PC-9 (cell line): ENCODE measurements at places on chromosomes 3 and 15. TPM values are rescaled to one million over a fixed set of nuclear protein-coding genes. Genes with fewer than 3 reads are reported as not detected.

The UBE2Q2 gene
- 15.6 and 20.0 TPM in 2 replicates for total RNA-seq

DNA sequence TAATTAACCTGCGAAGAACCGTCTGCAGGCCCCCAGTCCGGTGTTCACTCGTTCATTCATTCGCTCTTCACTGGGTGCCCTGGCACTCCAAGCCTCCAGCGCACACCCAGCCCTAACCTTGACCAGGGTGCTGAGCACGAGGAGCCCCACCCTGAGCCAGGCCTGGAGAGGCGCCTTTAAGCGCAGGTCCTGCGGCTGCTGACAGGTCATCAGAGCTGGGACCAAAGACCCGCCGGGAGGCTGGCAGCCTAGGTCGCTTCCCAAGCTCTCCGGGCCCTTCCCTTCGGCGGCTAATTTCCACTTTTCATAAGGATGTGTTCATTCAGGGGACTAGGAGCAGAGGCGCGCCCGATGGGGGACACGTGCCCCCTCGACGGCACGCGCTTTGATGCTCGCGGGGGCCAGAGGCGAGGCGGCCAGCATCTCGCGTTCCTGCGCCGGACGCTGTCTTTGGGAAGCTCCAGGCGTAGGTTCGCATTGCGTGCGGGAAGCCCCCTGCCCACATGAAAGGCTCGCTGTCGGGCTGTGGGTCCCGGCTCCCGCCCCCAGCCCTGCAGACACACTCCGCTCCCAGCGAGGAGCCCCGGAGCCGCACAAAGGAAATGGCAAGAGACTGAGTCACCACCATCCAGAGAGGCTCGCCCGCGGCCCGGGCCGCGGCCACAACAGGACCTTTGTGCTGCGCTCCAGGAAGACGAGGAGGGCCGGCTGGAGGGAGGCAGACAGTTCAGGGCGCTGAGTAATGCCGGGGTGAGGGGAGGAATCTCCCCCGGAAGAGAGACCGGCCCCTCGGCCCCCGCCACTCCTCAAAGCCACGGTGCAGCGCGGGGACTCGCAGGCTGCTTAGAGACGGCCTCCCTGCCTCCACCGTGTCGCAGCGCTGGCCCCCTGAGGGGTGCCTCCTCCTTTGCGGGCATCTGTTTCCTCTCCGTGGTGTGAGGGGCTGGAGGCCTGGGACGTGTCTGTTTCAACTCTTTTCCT is 266.4 kb upstream of the HES1 start:
- H3K4me1 ChIP-seq: peaks cover 82% of the 10 kb centered on the region
- DNase-seq: peak; percentile 84
- H3K27me3 ChIP-seq: no peaks in the 10 kb centered on the region
- no peaks in the 10 kb centered on the region for H3K36me3 ChIP-seq
- H3K27ac ChIP-seq: peak overlapping the region; percentile 94
- peak overlapping the region; percentile 27; the same call in 1 of the 2 replicates for H3K4me3 ChIP-seq

DNA sequence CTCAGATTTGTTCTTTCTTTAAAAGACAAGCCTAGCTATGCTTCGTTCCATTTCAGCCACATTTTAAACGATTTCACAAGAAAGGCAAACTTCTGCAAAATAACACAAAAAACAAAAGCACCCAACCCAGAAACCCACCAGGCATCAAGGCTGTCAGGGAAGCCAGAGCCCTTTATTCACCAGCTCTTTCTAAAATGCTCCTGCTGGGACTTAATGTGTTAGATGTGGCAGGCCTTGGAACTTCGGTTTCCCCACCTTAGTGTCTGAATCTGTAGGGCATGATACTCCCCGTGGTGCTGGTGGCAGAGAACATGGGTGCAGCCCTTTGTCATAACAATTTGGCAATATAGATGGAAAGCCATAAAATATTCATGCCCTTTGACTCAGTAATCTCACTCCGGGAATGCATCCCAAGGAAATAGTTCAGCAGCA is 56.8 kb upstream of the LCTL start:
- H3K36me3 ChIP-seq: no peaks in the 10 kb centered on the region
- no peak for DNase-seq
- H3K4me3 ChIP-seq: no peak overlapping the region
- peaks cover 4% of the 10 kb centered on the region; the same call in 1 of the 2 replicates for H3K4me1 ChIP-seq

DNA sequence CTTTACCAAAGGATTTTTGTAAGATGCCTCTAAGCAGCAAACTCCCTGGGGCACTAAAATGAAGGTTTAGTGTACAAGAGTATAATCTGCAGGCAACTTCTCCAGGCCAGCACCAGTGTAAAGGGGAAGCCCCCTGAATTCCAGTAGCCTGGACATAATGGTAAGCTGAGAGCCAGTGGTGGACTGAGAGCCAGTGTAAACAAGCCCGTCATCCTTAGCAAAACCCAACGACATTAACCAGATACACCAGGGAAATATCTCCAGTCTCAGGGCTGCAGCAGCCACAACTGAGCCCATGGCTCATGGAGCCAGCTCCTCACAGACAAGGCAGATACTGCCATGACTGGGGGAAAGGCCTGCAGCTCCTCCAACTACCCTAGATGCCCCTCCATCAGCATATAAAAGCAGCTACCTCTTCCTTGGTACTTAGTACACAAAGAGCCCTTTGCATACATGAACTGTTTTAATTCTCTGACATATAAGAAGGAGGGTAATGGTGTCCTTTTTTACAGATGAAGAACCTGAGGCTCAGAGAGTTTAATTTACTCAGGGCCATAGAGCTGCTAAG is 21.7 kb downstream of the PARP16 start:
- no peaks in the 10 kb centered on the region for H3K36me3 ChIP-seq
- no peak overlapping the region for H3K4me3 ChIP-seq
- DNase-seq: no peak
- H3K4me1 ChIP-seq: no peaks in the 10 kb centered on the region

DNA sequence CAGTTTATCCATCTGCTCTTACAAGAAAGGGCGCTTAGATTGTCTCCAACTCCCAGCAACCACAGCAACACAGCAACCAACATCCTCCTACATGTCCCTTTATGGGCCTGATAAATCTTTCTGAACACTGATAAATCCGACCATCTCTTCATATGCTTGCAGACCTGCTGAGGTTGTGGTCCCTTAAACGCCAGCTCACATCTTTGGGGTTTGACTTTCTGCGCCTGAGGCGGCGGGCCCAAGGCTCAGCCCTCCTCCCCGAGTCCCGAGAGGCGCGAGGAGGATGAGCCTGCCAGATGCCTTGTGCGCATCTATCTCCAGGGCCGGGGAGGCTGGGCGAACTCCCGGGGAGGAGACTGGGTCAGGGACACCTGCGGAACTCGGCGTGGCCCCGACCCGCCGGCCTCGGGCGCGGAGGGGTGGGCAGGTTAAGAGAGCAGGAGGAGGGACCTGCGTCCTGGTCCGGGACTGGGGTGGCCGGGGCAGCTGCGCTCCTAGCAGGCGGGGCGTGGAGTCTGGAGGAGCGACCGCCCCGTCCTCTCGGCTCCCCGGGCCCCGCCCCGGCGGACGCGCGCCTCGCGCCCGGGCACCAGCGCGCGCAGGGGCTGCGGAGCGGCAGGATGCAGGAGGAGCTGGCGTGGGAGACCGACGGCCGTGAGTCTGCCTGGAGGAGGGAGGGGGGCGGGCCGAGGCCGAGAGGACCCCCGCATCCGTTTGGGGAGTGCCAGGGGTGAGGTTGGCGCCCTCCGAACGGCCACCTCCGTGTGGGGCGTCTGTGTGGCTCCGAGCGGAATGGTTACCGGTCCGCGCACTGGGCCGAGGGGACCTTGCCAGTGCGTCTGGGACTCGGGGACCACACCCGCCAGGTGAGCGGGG is at the start of gene ANKDD1A:
Gene ANKDD1A (plus strand): TSS at position 592 of the 876 bp plus-strand sequence. CDS start 29 bp downstream, at position 621.
- peak within 1 kb of the TSS; percentile 63 for H3K4me3 ChIP-seq
- no peaks in the 10 kb centered on the region for H3K36me3 ChIP-seq
- no peaks in the 10 kb centered on the region for H3K4me1 ChIP-seq

- no peaks in the 10 kb centered on the region for H3K4me1 ChIP-seq
- H3K36me3 ChIP-seq: no peaks in the 10 kb centered on the region
Measured at GRCh38 chr3:5151586-5151985, 29.5 kb downstream of the ARL8B start.

- H3K27ac ChIP-seq: no peak overlapping the region
- peaks cover 6% of the 10 kb centered on the region; the same call in 1 of the 2 replicates for H3K4me1 ChIP-seq
- no peak for DNase-seq
- no peak overlapping the region for H3K4me3 ChIP-seq
- no peaks in the 10 kb centered on the region for H3K27me3 ChIP-seq
Measured at GRCh38 chr15:69669446-69669845, 216.8 kb downstream of the RPLP1 start.

GRCh38 chr3:79167651-79168416 is 600.0 kb downstream of the ROBO1 start:
- no peak overlapping the region for H3K4me3 ChIP-seq
- H3K4me1 ChIP-seq: no peaks in the 10 kb centered on the region
- no peaks in the 10 kb centered on the region for H3K27me3 ChIP-seq
- no peak for DNase-seq
- H3K27ac ChIP-seq: no peak overlapping the region
- no peaks in the 10 kb centered on the region for H3K36me3 ChIP-seq

The GOLGA8O gene
- 0.28 and 0.59 TPM in 2 replicates for total RNA-seq

- no peak overlapping the region for H3K27ac ChIP-seq
- no peaks in the 10 kb centered on the region for H3K36me3 ChIP-seq
- no peak for DNase-seq
- H3K27me3 ChIP-seq: no peaks in the 10 kb centered on the region
- H3K4me3 ChIP-seq: no peak overlapping the region
- no peaks in the 10 kb centered on the region for H3K4me1 ChIP-seq
Measured at GRCh38 chr15:49094923-49095322, 48.7 kb upstream of the SECISBP2L start.

The RCN2 gene
- total RNA-seq: 45.3 and 46.1 TPM in 2 replicates

DNA sequence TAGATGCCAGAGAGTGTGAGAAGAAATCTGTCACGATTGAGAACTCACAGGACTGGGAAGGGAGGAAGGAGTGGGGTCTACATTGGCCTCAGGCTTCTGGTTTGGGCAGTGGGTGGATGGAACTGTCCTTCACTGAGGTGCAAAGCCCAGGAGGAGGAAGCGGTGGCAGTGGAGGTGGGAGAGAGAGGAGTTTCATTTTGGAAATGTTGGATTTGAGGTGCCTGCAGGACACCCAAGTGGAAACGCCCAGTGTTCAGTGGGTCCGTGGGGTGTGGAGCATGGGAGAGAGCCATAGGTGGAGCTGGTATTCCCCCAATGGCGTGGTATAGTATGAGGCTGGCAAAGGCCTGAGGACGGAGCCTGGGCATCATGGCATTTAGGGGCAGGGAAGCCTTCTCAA is 9.3 kb upstream of the EPHB3 start:
- H3K4me3 ChIP-seq: no peak overlapping the region
- no peak for DNase-seq
- no peaks in the 10 kb centered on the region for H3K4me1 ChIP-seq
- H3K27ac ChIP-seq: no peak overlapping the region

The GOLGA6A gene
- 1.2 TPM in 1 of 2 replicates, not detected in the other for total RNA-seq

DNA sequence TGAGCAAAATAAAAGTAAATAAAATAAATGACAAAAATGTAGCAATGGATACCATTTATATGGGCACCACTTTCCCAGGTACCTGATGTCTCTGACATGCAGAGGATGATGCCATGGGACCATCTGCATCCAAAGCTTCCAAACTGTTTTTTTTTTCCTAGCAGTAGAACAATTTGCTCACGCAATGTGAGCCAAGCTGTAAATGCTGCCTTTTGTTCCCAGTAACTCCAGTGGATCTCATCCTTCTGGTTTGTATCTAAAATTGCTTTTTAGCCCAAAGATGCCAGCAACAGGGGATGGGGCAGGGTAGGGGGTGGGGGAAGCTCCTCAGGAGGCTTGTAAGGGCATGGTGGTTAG is 32.7 kb downstream of the SLC12A8 start:
- no peak overlapping the region for H3K4me3 ChIP-seq
- no peaks in the 10 kb centered on the region for H3K27me3 ChIP-seq
- H3K4me1 ChIP-seq: no peaks in the 10 kb centered on the region
- no peak for DNase-seq
- H3K36me3 ChIP-seq: no peaks in the 10 kb centered on the region

- H3K36me3 ChIP-seq: no peaks in the 10 kb centered on the region
- no peak overlapping the region for H3K4me3 ChIP-seq
- no peaks in the 10 kb centered on the region for H3K27me3 ChIP-seq
- H3K27ac ChIP-seq: no peak overlapping the region
Measured at GRCh38 chr3:132253262-132253878, 63.8 kb upstream of the ACP3 start.

- no peaks in the 10 kb centered on the region for H3K36me3 ChIP-seq
- H3K4me1 ChIP-seq: no peaks in the 10 kb centered on the region
- no peaks in the 10 kb centered on the region for H3K27me3 ChIP-seq
- H3K27ac ChIP-seq: no peak overlapping the region
- H3K4me3 ChIP-seq: no peak overlapping the region
Measured at GRCh38 chr3:153254361-153254760, 92.3 kb downstream of the RAP2B start.

DNA sequence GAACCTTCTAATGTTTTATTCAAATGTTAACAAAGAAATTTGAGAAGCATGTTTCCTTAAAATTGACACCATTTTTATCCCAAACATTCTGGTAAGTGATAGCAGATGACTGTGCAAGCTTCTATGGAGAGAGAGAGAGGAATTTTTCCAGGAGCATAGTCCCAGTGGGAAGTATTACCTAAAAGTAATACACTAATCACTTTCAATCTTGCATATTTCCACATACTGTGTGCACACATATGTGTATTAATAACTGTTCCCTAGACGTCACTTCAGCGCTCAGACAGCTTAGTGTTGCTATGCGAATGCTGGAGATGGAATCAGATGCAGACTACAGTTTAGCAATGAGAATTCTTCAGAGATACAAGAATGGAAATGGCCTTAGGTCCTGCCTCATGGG is 424.3 kb upstream of the TPRG1 start:
- no peaks in the 10 kb centered on the region for H3K27me3 ChIP-seq
- H3K4me1 ChIP-seq: no peaks in the 10 kb centered on the region
- H3K4me3 ChIP-seq: no peak overlapping the region
